ENCODE measurements at places on chromosomes 12 and 14. TPM values are rescaled to one million over a fixed set of nuclear protein-coding genes. Genes with fewer than 3 reads are reported as not detected.

DNA sequence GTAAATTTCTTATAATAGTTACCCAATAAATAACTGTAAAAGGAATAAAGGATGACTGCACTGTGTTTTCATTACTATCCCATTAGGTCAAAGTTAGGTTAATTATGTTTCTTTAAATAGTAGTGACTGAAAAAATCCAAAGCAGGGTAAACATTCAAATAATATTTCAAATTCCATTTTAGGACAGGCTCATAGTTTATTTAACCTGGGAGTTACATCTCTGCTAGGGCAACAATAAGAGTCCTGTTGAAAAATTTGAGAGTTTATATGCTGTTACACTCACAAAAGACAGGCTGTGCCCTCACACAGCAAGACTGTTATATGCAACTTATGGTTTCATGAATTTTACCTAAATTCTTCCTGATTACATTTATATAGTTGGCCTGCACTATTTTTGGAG is 8.0 kb downstream of the ERP27 start:
- no peaks in the 10 kb centered on the region for H3K36me3 ChIP-seq
- no peaks in the 10 kb centered on the region for H3K27me3 ChIP-seq
- H3K27ac ChIP-seq: no peak overlapping the region
- peaks cover 30% of the 10 kb centered on the region for H3K4me1 ChIP-seq

DNA sequence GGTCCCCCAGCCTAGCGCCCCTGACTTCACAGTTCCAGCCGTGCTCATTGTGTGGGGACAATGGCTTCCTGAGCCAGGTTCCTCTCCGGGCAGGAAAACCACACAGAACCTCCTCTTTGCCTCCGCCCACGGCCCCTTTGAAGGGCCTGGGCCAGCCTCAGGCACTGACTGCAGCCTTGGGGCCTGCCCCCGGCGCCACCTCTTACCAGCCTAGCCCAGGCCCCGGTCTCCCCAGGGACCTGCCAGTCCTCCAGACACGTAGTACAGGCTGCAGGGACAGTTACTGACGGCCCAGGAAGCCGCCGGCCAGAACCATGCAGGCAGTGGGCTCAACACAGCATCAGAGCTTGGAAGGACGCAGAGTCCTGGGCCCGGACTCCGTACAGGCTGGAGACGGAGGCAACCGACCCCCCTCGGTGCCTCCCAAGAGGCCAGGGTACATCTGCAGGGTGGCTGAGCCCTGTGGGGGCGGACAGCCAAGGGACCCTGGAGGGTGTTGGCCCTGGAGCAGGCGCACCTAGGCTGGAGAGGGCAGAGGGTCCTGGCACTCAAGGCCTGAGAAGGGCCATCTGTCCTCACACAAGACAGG is 20.9 kb upstream of the NUDT14 start:
- H3K27me3 ChIP-seq: peaks cover under 1% of the 10 kb centered on the region
- H3K4me3 ChIP-seq: no peak overlapping the region
- no peaks in the 10 kb centered on the region for H3K36me3 ChIP-seq
- peaks cover 55% of the 10 kb centered on the region for H3K4me1 ChIP-seq
- DNase-seq: no peak

GRCh38 chr12:27896419-27896990 is 76.0 kb downstream of the PTHLH start:
- no peak overlapping the region for H3K4me3 ChIP-seq
- no peaks in the 10 kb centered on the region for H3K36me3 ChIP-seq
- H3K4me1 ChIP-seq: no peaks in the 10 kb centered on the region
- H3K27me3 ChIP-seq: no peaks in the 10 kb centered on the region
- H3K27ac ChIP-seq: no peak overlapping the region

- H3K4me1 ChIP-seq: peaks cover 14% of the 10 kb centered on the region
- no peak overlapping the region for H3K27ac ChIP-seq
- DNase-seq: no peak
- H3K4me3 ChIP-seq: no peak overlapping the region
Observed at GRCh38 chr12:123516216-123516780, 17.2 kb downstream of the RILPL1 start.

TCL1B gene
- not detected for total RNA-seq

GRCh38 chr12:49789992-49790391 is 38.2 kb downstream of the NCKAP5L start:
- no peaks in the 10 kb centered on the region for H3K36me3 ChIP-seq
- no peaks in the 10 kb centered on the region for H3K4me1 ChIP-seq
- no peaks in the 10 kb centered on the region for H3K27me3 ChIP-seq
- no peak overlapping the region for H3K27ac ChIP-seq

- no peak overlapping the region for H3K27ac ChIP-seq
- no peaks in the 10 kb centered on the region for H3K4me1 ChIP-seq
- H3K36me3 ChIP-seq: no peaks in the 10 kb centered on the region
- no peak overlapping the region for H3K4me3 ChIP-seq
Observed at GRCh38 chr12:107992870-107993451, 136.1 kb upstream of the WSCD2 start.

DNA sequence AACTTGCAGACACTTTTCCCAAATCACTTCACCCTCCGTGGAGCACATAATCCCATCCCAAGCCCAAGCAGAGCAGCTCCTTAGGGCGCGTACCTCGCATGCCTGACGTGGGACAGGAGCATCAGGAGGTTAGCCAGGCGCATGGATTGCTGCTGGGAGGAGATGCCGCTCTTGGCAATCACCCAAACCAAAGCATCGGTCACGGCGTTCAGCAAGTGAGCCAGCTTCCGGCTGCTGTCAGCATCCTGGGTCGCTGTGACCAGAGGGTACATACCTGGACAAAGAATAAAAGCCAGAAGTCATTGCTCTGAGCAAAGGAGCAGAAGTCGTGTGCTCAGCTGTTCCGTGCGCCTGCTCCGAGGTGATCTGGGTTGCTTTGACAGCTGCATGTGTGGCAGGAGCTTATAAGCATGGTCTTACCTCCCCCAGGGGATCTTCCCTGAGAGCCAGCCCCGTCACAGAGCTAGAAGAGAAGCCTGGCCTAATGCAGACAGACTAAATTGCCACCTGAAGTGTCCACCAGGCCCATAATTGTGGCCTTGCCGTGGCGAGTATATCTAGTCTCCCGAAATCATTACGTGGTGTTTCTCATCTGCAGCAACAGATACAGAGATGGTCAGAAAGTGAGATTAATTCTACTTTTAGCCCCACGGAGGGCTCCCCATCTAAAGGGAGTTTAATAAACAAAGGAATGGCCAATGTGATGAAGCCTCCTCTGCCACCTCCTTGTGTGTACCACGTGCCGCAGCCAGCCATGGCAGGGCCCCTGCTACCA is 59.1 kb downstream of the ESR2 start:
- no peaks in the 10 kb centered on the region for H3K27me3 ChIP-seq
- H3K36me3 ChIP-seq: no peaks in the 10 kb centered on the region
- H3K4me3 ChIP-seq: no peak overlapping the region
- DNase-seq: no peak

COQ5 gene
- total RNA-seq: 18.4 TPM

DNA sequence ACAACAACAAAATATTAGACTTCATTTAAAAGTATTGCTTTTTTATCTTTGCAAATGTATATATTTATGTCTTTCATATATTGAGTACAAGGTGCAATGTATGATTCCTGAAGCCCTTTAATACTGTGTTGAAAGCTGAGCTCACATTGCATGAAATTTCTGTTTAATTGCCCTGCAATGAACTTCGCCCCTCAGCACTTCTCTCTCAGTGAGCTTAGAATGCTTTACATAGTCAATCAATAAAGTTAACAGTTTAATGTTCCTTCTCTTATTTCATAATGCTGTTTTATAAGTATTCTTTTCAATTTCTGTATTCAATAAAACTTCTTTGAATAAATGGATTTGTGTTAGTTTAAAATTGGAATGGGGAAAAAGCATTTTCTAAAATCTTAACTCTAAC is 607.1 kb downstream of the SOX5 start:
- no peaks in the 10 kb centered on the region for H3K27me3 ChIP-seq
- no peaks in the 10 kb centered on the region for H3K4me1 ChIP-seq
- H3K27ac ChIP-seq: no peak overlapping the region
- H3K4me3 ChIP-seq: no peak overlapping the region

DNA sequence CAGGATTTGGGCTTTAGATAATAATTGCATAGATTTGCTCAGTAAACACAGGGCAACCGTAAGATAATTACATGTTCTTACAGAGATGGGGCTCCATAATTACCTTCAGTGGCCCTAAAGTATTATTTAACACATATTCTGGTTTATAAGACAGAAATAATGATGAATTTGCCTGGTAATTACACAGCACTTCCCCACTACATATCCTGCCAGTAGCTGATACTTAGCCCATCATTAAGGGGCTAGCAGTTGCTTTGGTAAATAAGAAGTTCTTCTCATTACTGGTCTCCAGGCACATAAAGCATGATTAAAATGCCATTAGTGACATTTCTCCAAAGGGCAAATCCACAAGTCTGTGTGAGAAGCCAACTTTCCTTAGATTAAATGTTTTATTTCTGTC is 158.7 kb downstream of the NUAK1 start:
- DNase-seq: no peak
- no peaks in the 10 kb centered on the region for H3K36me3 ChIP-seq
- H3K4me3 ChIP-seq: no peak overlapping the region

DNA sequence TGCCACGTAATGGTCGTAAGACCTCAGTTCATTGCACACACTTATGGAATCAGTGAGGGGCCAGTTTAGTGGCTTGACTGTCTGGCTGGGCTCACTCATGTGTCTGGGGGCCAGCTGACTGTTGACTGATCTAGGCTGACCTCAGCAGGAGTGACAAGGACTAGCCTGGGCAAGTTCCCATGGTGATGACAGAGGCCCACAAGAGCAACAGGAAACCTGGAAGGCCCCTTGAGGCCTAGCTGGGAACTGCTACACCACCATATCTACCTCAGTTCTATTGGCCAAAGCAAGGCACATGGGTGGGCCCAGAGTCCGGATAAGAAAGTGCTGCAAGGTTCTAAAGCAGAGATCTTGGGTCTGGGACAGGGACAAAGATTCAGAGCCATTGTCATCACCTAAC is 21.3 kb upstream of the RFLNA start:
- no peak overlapping the region for H3K27ac ChIP-seq
- H3K36me3 ChIP-seq: no peaks in the 10 kb centered on the region
- peaks cover 2% of the 10 kb centered on the region for H3K4me1 ChIP-seq
- H3K27me3 ChIP-seq: no peaks in the 10 kb centered on the region

DNA sequence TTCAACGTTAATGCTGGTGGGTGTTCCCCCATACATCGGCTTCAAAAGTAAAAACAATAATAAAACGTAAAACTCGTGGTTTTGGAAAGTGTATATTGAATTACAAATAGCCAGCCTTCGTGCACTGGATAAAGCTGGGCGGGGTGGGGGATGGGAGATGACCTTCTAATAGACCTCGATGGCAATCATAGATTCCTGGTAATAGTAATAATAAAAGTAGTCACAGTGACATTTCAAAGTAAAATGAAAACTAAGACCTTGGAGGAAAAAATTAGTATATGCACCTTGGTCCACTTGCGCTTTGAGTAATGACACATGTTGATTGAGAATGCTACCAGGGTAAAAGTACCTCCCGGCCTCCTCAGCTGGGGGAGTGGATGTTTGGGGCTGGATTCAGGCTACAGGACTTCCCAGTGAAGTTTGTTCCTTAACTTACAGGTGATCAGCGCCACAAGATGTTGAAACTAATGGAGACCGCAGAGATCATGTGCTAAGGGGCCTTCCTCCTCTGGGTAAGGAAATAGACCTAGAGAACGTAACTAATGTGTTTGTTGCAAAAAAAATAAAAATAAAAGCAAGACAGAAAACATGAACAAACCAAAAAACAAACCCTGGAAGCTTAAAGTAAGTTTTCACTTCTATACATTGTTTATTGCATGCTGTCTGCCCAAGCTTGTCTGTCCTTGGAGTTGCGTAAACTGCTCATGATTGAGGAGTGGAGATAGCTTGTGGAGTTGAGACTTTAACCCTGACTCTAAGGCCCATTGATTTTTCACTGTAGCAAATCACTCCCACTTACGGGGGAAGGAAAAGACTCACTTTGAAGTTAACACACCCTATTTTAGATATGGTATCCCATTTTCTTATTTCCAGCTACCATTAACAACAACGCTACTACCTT is 907 bp upstream of the LRIG3 start:
- H3K36me3 ChIP-seq: no peaks in the 10 kb centered on the region
- no peaks in the 10 kb centered on the region for H3K27me3 ChIP-seq
- peak overlapping the region; percentile 98 for H3K4me3 ChIP-seq
- H3K27ac ChIP-seq: peak overlapping the region; percentile 98
- DNase-seq: no peak

DNA sequence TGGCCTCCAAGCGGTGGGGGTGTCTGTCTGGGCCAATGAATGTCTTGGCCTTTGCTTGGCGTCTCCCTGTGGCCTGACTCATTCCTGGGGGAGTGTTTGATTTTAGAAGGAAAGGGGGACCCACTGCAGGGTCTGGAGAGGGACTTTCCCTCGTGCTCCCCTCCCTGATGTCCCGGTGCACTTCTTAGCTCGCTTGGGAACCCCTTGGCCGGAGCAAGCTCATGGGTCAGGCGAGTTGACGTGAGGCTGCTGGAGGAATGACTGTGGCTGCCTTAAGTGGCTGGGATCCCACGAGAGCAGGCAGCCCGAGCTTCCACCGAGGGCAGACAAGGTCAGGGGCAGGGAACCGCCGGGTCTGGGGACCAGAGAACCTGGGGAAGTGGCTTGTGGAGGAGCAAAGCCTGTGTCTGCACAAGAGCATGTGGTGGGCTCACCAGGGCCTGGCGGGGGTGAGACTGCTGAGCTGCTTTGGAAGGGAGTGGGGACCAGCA is 218.4 kb upstream of the C14orf180 start:
- DNase-seq: no peak
- H3K4me1 ChIP-seq: no peaks in the 10 kb centered on the region
- H3K27me3 ChIP-seq: no peaks in the 10 kb centered on the region

ASPG gene
- total RNA-seq: 3.7 TPM

ADAM21 gene
- not detected for total RNA-seq

GRCh38 chr14:54890788-54891187 is 11.8 kb downstream of the GCH1 start:
- no peaks in the 10 kb centered on the region for H3K4me1 ChIP-seq
- no peak overlapping the region for H3K27ac ChIP-seq
- H3K36me3 ChIP-seq: no peaks in the 10 kb centered on the region
- no peak overlapping the region for H3K4me3 ChIP-seq

GRCh38 chr12:47303207-47303606 is 223.4 kb upstream of the AMIGO2 start:
- DNase-seq: no peak
- H3K27ac ChIP-seq: no peak overlapping the region
- no peaks in the 10 kb centered on the region for H3K36me3 ChIP-seq

OR10G3 gene
- total RNA-seq: not detected

DNA sequence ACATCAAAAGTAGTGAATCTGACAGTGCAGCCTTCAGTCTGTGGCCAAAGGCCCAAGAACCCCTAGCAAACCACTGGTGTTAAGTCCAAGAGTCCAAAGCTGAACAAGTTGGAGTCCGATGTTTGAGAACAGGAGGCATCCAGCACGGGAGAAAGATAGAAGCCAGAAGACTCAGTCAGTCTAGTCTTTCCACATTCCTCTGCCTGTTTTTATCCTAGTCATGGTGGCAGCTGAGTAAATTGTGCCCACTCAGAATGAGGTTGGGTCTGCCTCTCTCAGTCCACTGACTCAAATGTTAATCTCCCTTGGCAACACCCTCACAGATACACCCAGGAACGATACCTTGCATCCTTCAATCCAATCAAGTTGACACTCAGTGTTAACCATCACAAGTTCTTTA is 1255.4 kb downstream of the LRFN5 start:
- no peak overlapping the region for H3K27ac ChIP-seq
- no peak for DNase-seq

GRCh38 chr12:15688838-15689625 is 100.2 kb downstream of the EPS8 start:
- H3K27ac ChIP-seq: peak overlapping the region; percentile 74
- DNase-seq: no peak
- H3K27me3 ChIP-seq: no peaks in the 10 kb centered on the region
- H3K36me3 ChIP-seq: no peaks in the 10 kb centered on the region
- peak overlapping the region; percentile 7 for H3K4me3 ChIP-seq

- H3K27me3 ChIP-seq: no peaks in the 10 kb centered on the region
- no peak overlapping the region for H3K27ac ChIP-seq
- peaks cover 21% of the 10 kb centered on the region for H3K4me1 ChIP-seq
- no peak for DNase-seq
- no peak overlapping the region for H3K4me3 ChIP-seq
Observed at GRCh38 chr12:107748472-107748871, 12.5 kb downstream of the PRDM4 start.

Data from vagina (tissue), 2 donors.